Kasumi-1 (cell line): ENCODE measurements at places on chromosomes 16 and 17.

DNA sequence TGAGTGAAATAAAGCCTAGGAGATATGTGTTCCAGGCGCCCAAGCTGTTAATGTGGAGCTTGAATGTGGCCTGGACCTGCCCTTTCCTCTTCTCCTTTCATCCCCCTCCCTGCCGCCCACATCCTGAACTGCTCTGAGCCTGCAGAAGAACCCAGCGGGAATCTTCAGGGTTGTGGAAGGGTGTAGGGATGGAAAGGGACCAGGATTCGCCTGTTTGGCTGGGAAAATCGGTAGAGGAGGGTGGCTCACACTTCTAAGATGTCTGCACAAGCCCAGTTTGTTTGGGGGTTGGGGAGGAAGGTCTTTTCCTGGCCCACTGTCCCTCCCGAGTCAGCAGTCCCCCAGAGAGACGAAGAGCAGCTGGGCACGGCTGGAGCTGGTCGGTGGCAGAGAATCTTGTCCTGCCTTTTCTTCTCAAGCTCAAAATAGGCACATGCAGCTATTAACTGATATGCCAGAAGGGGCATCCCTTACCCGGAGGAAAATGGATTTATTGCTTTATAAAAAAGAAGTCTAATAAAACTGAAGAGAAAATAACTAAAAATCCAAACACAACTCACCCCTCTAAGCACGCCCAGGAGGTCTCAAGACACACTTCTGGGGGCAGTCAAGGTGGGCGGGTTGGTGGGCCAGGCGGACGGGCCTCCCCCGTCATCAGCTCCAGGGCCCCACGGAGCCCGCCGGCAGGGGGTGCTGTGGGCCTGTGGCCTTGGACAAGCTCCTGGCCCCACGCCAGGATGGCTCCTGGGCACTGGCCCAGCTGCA lies 11.5 kb upstream of the PITPNA start:
- peak; percentile 29 for DNase-seq

- DNase-seq: no peak
Measured at GRCh38 chr17:7223375-7223774, 3.6 kb downstream of the ACADVL start.

GRCh38 chr17:11598274-11599221 lies at the start of gene DNAH9:
Gene DNAH9, plus strand, starts transcription at chr17:11598470. Its CDS starts 29 bp downstream, at chr17:11598499.
- no peak for DNase-seq

- DNase-seq: no peak
Measured at GRCh38 chr16:4217204-4218131, 24.4 kb downstream of the SRL start.

GRCh38 chr16:66619534-66620428 lies 15.3 kb downstream of the CMTM3 start:
- DNase-seq: peak; percentile 44

DNA sequence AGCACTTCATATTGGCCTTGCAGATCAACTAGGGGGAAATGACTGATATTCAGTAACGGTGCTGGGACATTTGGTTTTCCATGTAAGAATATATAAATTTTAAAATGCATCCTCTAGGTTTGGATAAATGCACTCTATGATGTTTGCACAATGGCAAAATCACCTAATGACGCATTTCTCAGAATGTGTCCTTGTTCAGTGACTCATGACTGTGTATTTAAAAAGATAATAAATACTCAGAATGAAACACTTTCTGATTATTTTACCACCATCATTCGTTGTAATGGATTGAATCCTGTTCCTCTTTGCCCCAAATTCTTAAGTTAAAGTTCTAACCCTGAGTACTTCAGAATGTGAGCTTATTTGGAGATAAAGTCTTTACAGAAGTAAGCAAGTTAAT lies 17.2 kb upstream of the ADGRG1 start:
- no peak for DNase-seq

- no peak for DNase-seq
Measured at GRCh38 chr17:69086641-69087040, 25.9 kb upstream of the ABCA9 start.

DNA sequence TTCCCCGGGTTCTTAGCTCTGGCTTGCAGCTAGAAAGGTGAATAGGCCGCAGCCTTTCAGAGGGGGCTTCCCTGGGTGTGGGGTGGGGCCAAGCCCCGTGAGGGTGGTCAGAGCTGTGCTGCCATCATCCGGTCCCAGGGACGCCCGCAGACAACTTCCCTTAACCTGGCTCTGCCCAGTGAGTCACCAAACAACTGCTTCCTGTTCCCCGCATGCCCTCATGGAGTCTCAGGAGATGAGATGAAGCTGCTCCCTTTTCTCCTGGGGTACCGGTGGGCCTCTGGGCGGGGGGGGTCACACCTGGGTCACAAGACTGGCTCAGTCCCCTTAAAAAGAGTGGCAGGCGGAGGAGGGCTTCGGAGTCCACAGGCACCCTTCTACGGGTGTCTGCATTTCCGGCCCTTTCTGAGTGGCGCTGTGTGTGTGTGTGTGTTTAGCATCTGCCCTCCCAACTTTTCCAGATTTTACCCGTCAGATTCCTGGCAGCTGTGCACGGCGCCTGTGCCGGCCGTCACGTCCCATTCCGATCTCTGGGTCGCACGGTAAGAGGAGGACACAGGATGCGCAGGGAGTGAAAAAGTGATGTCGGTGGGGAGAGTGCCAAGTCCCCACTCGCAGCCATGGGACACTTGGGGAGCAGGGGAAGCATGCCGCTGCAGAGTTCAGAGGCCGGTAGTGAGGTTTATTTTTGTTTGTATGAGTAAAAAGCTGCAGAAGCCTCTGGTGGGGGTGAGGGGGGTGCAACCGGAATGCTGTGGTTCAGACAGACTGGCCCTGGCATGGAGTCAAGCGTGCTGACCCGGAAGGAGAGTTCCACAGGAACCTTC lies 16.8 kb downstream of the HIC1 start:
- DNase-seq: peak; percentile 13
